ENCODE measurements at places on chromosomes 2 and 18.
A peak's percentile ranks its signal among the peaks of the same experiment; 100 is the strongest.

GRCh38 chr2:170493426-170494097 is 221.6 kb upstream of the SP5 start:
- no peak for DNase-seq

DNA sequence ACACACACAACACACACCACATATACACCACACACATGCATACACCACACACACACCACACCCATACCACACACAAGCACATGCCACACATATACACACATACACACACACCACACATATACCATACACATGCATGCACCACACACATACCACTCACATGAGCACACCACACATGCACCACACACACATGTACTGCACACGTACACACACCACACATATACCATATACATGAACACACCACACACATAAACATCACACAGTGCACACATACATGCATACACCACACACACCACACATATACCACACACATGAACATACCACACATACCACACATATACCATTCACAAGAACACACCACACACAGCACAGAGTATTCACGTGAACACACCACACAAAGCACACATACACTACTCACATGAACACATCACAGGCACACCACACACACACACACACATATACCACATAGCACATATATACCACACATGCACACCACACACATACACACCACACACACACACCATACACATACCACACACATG is 219.9 kb upstream of the RAB6C start:
- no peak for DNase-seq

DNA sequence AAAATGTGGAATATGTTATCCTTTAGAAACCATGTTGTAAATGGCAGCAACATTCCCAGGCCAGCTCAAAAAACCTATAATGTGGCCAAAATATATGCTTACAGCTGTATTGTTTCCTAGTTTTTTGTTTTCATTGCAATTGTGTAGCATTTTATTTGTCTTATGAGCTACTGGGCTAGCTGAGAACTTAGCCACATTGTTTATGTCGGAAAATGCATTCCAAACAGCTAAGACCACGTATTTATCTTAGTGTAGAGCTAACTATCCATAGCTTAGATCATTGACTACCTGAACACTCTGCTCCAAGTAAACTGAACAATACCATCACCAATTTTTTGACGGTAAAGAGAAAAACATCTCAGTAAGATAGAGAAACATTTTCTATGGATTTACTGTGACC is 38.4 kb downstream of the METAP1D start:
- no peak for DNase-seq

DNA sequence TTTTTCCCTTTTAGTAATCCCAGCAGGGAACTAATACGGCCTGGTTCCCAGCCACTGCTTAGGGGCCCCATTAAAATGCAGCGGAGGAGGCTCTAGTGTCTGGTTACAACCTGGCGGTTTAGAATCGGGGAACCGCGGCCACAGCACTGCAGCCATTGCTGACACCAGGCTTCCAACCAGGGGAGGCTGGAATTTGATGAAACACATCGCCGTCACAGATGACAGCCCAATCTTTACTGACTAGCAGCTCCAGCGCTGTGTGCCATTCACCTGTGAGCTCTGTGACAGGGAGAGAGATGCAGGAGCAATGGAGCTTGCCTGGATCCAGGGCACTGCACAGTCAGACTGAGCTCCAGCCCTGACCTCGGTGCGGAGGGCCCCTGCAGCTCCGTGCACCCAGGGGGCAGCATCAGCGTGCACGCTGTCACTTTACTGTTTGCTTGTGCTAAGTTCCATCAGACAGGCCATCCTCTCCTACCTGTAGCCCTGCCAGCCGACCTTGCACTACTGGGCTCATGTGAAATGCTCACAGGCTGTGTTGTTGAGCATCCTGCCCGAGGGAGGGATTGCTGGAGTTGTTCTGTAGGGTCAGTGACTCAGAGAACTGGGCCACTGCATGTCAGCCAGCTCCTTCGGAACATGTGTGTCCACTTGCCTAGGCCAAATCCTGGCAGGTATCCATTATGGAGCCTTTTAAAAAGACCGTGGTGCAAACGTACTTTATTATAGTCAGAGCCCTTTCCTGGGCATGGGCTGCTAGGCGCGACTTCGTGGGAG is 203.5 kb downstream of the SEPTIN10 start:
- no peak for DNase-seq

- DNase-seq, result no peak
These were observed 189.7 kb upstream of the REV1 start for GRCh38 chr2:99679518-99679917.

- peak; percentile 10 for DNase-seq
These were observed 163.5 kb upstream of the CXCR4 start for GRCh38 chr2:136281281-136282114.

DNA sequence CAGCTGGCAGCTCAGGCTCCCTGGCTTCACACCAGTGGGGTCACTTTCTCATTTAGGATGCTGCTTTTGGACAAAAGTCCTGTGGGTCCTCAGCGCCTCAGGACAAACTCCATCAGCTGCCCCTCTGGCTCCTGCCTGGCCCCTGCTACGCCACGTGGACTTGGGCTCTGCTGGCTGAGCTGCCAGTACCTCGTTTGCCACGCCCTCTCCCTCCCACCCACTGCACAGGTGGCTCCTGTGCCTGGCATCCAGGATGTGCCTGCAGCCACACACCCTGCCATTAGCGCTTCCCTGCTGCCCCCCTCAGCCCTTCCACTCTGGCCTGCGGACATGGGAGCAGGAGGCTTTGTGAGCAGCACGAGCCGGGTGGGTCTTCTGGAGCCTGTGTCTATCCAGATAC is 118.9 kb downstream of the ZNF236 start:
- no peak for DNase-seq

GRCh38 chr18:44510390-44510789 is 170.3 kb upstream of the SETBP1 start:
- DNase-seq, result no peak

DNA sequence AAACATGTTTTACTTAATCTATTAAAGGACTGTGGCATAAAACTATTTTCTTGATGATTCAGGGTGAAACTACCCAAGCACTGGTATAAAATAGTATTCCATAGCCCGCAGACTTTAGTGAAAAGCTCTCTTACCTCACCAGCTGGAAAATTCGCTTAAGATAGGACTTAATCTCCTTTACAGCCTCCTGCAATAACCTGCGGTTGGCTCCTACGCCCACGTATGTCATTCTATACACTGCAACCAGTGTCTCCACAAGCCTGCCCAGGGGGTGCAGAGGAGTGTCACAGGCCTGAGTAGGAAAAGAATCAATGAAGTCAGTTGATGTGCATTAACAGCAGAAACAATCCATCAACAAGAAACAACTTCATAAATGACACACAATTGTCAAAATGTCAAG is 11.3 kb upstream of the MPP4 start:
- DNase-seq, result no peak

- DNase-seq, result no peak
These were observed 4.7 kb upstream of the KCNK3 start for GRCh38 chr2:26687801-26688200.

GRCh38 chr2:126883666-126884040 is 15.0 kb upstream of the TEX51 start:
- DNase-seq, result no peak

DNA sequence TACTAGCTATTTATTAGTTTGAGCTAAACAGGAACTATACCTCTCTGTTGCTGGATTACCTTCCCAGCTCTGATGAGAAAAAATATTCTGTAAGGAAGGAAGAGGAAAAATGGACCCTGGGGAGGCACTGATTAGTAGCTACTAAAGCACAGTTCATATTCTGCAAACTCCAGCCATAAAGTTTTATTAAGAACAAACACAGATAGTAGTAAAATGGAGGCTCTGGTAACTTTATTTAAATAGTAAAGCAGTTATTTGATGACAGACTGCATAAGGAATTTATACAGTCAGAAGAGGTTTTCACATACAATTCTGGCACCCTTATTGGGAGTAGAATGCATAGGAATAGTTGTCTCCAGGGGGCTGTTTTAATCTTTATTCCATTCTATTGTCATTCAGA is 84.1 kb downstream of the XIRP2 start:
- DNase-seq, result no peak

GRCh38 chr2:20506201-20506685 is 59.4 kb downstream of the RHOB start:
- no peak for DNase-seq

DNA sequence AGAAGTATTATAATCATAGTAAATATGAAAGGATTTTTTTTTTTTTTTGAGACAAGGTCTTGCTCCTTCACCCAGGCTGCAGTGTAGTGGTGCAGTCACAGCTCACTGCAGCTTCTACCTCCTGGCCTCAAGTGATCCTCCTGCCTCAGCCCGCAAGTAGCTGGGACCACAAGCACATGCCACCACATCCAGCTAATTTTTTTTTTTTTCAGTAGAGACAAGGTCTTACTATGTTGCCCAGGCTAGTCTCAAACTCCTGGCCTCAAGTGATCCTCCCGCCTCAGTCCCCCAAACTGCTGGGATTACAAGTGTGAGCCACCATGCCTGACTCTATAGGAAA is 301.6 kb upstream of the STON1 start:
- DNase-seq, result no peak

GRCh38 chr2:196123679-196124373 is 47.6 kb downstream of the STK17B start:
- DNase-seq, result no peak

Data from stimulated activated CD8-positive, alpha-beta memory T cell treated with anti-CD3 and anti-CD28 coated beads, Interleukin-7, amount 100 ng/mL, for 1 hour (primary cell).